ENCODE measurements at places on chromosomes 16 and 17. TPM values are rescaled to one million over a fixed set of nuclear protein-coding genes. Genes with fewer than 3 reads are reported as not detected.

SYT17 gene
- 0.15 TPM for total RNA-seq

LCAT gene
- 3.7 TPM for total RNA-seq

NUP85 gene
- 44.2 TPM for total RNA-seq

CTRL gene
- 0.84 TPM for total RNA-seq

HOXB1 gene
- total RNA-seq, result not detected

SLFN14 gene
- total RNA-seq, result not detected

EFCAB5 gene
- total RNA-seq, result not detected

CD300C gene
- not detected for total RNA-seq

TBC1D3H gene
- total RNA-seq, result not detected

OR4D1 gene
- not detected for total RNA-seq

AGRP gene
- total RNA-seq, result not detected

ULK2 gene
- 10.6 TPM for total RNA-seq

C1QTNF8 gene
- not detected for total RNA-seq

GCGR gene
- total RNA-seq, result not detected

RPH3AL gene
- 7.9 TPM for total RNA-seq

CDK5R1 gene
- total RNA-seq, result 2.7 TPM

HGS gene
- total RNA-seq, result 135 TPM

RAB11FIP4 gene
- total RNA-seq, result not detected

All from mammary microvascular endothelial cell (primary cell).